ENCODE measurements at places on chromosomes 5 and 9. TPM values are rescaled to one million over a fixed set of nuclear protein-coding genes. Genes with fewer than 3 reads are reported as not detected.
A peak's percentile ranks its signal among the peaks of the same experiment; 100 is the strongest.

Gene CD14
- 30.1 TPM for polyA plus RNA-seq

Gene THBS4
- polyA plus RNA-seq = 60.4 TPM

Gene VCAN
- polyA plus RNA-seq = 28.3 TPM

Gene ZNF462
- polyA plus RNA-seq = 5.7 TPM

Gene NR4A3
- polyA plus RNA-seq = 7.2 TPM

Gene SLC1A3
- polyA plus RNA-seq = 54.2 TPM

Gene IRX2
- polyA plus RNA-seq = 1.4 TPM

Gene SPOCK1
- polyA plus RNA-seq = 23.6 TPM

DNA sequence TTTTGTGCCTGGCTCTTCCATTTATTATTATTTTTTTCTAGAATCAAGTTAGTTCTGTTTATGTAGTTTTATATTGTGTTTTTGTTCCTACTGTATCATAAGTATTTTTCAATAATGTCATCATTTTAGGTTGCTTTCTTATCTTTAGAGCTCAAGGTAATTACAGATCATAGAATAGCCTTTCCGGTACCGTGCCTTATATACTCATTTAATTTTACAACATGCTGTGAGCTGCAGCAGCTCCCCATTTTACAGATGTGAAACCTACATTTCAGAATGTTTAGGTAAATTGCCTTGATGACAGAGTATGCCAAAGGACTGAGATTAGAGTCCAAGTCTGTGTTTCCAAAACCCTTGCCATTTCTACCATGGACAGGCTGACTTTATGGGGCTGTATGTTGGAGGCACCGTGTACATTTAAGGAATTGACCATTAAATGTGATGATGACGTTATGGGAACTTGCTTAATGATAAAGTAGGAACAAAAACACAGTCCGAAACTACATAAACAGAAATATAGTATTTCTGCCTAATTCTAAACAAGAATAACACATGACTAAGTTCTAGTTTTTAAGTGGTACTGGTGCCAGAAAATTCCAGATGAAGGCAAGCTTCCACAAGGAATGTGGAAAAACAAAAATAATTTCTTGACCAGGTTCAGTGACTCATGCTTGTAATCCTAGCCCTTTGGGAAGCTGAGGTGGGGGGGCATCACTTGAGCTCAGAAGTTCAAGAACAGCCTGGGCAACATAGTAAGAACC lies 97.7 kb downstream of the IQGAP2 start:
- DNase-seq = no peak

DNA sequence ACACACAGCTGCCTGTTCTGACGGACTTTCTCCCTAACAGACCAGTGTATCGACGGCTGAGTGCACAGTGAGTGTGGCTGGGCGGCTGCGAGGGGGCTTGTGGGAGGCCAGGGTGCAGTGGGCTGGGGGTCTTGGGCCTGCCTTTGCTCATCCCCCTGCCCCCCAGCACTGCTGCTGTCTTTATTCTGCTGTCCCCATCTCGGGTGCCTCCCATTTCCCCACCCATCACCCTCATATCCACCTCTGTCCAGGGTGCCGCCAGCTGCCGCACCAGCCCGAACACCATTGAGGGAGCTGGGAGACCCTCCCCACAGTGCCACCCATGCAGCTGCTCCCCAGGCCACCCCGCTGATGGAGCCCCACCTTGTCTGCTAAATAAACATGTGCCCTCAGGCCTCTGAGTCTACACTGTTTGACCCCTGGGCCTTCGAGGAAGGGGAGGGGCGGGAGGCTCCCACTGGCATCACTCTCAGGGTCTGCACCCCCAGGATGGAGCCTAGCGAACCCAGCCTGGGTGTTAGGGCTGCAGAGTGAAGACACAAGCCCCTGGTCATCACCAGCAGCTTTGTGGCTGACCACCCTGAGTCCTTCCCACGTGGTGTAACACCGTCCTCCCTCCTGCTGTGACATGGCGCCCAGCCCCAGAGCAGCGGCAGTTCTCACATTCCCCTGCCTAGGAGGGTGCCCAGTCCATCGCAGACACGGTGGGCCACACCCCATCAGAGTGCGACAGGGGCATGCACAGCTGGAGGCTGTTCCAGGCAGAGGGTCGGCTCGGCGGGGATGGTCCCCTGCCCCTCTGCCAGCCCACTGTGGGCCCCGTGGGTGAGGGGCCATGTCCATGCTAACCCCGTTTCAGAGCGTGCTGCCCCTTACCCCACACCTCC lies 4.0 kb downstream of the LCN2 start:
- DNase-seq = no peak

- DNase-seq = no peak
These were observed 11.8 kb upstream of the TGFBI start for GRCh38 chr5:136016945-136017530.

- DNase-seq = peak; percentile 72
These were observed 110.7 kb upstream of the RAD23B start for GRCh38 chr9:107172160-107172978.

- DNase-seq = no peak
These were observed 29.4 kb downstream of the RHOBTB3 start for GRCh38 chr5:95760273-95761191.

DNA sequence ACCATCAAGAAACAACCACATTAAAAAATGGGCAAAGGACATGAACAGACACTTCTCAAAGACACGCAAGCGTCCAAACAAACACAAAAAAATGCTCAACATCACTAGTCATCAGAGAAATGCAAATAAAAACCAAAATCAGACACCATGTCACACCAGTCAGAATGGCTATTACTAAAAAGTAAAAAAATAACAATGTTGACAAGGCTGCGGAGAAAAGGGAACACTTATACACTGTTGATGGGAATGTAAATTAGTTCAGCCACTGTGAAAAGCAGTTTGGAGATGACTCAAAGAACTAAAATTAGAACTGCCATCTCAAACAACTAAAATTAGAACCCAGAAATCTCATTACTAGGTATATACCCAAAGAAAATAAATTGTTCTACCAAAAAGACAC lies 80.4 kb downstream of the CAAP1 start:
- DNase-seq = no peak

DNA sequence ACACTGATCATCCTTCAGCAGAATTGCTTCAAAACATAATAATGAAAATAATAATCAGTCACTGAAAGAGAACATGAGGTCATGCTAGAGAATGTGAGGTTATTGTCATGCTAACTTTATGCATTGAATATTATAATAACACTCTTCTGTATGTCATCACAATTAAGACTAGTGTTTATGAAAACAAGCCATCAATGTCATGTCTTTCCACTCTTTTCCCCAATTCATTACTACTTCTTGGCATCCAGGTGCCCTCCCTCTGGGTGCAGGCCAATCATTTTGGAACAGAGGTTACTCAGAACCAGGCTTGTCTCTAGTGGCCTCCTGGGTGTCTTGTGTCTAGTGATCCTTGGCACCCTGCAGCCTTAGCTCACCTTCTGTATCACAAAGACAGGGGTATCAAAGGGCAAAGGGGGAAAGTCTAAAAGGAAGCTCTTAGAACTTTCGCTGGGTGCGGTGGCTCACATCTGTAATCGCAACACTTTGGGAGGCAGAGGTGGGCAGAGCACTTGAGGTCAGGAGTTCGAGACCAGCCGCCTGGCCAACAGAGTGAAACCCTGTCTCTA lies 217.6 kb upstream of the PIK3R1 start:
- DNase-seq = no peak

DNA sequence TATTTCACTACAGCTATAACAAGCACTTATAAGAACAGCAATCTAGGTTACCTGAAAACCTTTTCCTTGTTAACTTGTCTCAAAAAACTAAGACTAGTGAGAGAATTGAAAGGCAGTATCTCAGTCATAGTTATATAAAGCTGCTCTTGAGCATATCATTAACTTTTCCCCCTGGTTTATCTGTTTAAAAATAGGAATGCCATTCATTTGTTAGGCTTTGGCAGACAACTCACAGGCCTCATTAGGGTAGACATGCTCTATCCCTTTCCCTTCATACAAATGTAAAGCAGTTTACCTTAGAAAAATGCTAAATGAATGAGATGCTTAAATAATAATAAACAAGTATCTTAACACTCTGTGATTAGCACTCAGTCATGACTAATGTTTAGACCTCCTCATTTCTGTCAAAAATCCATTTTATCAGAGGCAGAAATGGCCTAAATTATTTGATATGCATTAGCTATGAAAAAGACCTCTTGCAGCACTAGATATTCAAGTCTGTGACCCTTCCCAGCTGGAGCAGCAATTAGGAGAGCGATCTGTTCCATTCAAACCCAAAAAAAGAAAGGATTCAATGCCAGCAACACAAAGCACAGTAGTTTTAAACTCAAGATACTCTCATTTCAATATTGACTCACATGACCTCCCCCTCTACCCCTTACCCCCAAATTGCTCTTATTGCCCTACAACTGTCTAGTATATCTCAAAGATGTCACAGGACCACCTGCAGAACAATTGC lies 1578.8 kb upstream of the WWC1 start:
- no peak for DNase-seq

- DNase-seq = no peak
These were observed 18.5 kb upstream of the SLC24A2 start for GRCh38 chr9:19807182-19807892.

DNA sequence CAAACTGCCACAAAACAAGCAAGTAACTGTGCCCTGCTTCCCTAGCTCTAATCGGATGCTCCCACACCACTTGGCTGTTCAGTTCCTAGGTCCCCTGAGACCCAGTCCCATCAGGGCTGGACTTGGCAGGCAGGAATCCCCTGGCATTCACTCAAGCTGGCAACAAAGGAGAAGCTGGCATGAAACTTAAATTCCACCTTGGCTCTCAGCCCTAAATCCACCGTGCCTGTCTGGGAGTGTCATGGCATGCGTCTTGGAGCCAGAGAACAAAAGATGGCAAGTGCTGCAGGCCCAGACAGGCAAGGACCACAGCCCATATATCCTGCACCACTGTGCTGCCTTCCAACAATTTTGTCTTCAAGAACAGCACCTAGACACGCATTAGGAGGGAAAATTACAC lies 38.2 kb downstream of the ETF1 start:
- DNase-seq = peak; percentile 29

DNA sequence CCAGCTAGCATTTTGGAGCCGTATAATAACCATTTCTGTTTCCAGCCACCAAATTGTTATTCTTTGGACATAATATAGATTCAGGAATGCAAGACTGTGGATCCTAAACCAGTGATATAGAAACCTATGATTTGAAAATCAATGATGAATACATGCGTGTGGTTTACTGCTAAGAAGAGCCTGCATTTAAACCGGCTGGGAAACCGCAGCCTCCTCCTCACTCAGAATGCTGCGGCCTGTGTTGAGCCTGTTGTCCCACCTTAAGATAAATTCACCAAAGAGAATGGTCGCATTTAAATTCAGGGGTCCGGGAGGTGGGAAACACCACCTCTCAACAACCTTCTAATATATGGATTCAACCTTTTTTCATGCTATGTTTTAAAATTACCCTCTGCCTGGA lies 148.0 kb downstream of the MEF2C start:
- DNase-seq = no peak

DNA sequence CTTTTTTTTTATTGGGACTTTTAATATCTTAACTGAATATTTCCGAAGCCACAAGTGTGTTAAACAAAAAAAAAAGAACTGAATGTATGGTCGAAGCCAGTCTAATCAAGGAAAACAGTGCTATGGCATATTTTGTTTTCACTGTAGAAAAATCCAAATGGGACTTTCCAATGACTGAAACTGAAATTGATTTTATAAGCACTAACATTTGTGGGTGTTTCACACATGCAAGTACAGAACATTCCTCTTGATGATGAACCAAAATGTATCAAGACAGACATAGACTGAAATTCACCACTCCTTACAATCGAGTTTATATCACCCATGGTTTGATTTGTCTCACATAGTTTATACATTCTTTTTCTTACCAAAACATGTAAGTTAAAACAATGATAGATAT lies 1026.8 kb downstream of the CDH18 start:
- no peak for DNase-seq

- DNase-seq = no peak
These were observed 63.5 kb upstream of the CCL21 start for GRCh38 chr9:34773306-34773910.

DNA sequence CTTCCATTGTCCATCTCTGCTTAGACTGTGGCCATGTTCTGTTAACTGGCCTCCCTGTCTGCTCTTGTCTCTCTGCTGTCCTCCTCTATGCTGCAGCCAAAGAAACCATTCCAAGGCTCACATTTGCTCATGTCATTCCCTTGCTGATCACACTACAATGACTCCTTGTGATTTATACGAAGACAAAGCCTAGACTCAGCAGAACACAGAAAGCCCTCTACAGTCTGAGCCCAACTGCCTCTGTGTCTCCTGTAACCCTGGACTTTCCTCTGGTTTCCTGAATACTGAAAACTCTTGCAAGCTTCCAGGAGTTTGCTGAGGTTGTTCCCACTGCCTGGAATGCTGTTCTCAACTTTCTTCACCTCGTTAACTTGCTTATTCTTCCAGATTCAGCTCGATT lies 191.8 kb downstream of the TMEM38B start:
- no peak for DNase-seq

DNA sequence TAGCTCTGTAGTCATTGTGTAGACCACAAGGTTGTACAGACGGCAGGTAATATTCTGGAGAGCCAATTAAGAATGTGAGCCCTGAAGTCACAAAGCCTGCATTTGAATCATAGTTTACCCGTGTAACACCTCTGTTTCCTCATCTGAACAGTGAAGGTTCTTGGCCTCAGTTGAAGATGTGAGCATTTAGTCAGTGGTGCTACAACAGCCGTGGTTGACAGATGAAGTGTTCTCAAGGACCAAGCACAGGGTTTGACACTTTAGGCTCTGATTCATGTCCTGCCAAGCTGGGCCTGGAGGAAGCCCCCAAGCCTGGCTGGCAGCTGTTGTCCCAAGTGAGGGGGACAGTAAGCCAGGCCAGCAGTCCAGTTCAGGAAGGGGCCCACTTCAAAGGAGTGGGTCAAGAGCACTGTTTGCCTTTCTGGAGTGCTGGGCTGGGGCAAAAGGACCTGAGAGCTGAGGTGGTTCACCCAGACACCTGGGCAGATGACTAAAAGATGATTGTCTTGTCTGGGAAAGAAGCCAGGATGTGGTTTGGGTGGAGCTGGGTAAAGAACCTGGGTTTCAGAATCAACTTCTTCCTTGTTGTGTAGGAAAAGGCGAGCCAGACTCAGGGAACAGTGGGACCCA lies 20.7 kb downstream of the FAXDC2 start:
- no peak for DNase-seq

- no peak for DNase-seq
These were observed 7.9 kb upstream of the HAND1 start for GRCh38 chr5:154485850-154486426.

DNA sequence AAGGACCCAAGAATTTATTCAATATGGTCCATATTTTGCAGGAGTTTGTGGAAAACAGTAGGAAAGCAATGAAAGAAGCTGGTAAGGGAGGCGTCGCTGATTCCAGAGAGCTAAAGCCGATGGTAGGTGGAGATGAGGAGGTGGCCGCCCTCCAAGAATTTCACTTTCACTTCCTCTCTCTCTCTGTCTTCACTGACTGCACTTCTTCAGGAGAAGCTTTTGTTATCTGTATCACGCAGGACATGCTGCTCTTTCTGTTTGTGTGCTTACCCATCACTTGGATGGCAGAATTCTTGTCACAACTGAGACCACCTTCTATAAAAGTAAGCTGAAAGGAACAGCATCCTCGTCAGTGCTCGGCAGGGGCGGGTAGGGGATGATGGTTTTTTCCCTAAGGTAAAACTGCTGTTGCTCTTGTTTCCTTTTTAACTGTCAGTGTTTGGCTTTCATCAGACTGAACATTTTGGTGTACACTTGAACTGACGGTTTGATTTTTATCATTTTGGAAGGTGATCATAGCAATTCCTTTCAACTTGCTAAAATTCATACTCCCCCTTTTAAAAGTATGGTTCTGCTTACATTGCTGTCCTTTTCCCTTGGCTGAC lies 62.4 kb upstream of the FSD1L start:
- peak; percentile 6 for DNase-seq

GRCh38 chr9:82890865-82891264 lies 172.1 kb downstream of the RASEF start:
- DNase-seq = no peak

GRCh38 chr5:116091416-116091815 lies 6.6 kb downstream of the COMMD10 start:
- DNase-seq = no peak
